ENCODE measurements at places on chromosomes 6 and 20.

GRCh38 chr6:151136141-151136755 is 103.5 kb upstream of the AKAP12 start:
- no peak for DNase-seq

DNA sequence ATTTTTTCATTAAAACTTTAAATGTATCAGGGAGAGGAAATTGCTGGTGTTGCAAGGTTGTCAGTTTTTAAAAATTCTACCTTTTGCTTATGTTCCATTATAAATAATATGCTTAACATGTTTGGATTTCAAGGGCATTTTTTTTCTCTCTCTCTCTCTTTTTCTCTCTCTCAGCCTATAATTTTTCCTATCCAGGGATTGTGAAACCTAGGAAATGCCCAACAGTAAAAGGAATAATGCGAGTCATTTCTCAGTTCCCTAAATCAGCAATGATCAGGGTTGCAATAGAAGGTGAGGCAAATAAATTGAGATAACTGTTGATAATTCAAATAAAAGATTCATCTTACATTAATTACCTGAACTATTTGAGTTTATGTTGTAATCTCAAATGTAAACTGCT is 53.2 kb upstream of the IFNGR1 start:
- no peak for DNase-seq

- DNase-seq, result no peak
These were observed 2.5 kb downstream of the RBM39 start for GRCh38 chr20:35739294-35740163.

GRCh38 chr20:49340161-49340966 is 62.5 kb upstream of the ZNFX1 start:
- DNase-seq, result no peak

DNA sequence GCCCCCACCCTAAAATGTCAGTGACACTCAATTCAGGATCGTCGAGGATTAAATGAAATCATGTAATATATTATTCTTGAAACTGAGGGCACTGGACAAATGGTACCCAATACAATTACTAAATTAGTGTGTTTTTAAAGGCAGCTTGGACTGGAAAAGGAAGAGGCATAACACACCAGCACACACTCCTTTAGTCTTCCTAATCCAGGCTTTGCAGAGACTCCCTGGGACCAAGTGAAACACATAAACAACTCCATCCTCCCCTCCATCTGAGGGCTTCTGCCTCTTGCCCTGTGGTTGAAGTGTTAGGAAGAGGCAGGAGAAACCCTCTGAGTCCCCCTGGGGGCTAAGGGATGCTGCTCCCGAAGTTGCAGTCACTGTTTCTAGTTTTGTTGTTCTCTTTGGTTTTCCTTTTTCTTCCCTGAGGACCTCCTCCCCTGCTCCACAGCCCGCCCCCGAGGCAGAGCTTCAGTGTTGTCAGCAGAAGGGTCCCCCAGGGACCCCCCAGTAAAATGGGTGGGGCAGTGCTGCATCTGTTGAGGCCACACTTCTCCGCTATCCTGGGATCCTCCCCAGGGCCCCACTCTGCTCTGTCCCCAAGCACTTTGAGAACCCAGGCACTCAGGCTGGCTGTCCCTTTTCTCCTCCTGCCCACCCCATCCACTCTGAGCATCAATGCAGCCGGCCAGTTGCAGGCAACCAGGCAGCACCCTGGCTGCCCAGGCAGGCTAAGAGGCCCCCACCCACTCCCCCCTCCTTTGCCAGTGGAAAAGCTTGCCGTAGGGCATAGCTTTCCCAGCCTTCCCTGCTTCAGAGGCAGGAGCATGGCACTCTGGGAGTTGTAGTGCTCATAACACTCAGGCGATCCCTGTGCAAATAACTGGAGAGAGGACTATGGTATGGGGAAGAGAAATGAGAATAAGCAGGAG is 5.9 kb downstream of the TMEM63B start:
- peak; percentile 57 for DNase-seq

DNA sequence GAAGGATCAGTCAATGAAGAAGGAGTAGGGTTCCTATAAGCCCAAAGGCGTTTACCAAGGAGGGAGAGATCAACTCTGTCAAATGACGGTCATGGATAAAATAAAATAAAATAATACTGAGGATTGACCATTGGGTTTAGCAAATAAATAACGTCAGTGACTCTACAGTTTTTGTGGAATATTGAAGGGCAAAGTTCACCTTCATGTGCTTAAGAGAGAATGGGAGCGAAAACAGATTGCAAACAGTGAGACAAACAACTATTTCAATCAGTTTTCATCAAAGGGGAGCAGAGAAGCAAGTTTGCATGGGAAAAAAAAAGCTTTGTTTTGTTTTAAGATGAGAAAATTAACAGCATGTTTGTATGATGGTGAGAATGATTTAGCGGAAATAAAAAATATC is 17.6 kb upstream of the NT5DC1 start:
- DNase-seq, result no peak

DNA sequence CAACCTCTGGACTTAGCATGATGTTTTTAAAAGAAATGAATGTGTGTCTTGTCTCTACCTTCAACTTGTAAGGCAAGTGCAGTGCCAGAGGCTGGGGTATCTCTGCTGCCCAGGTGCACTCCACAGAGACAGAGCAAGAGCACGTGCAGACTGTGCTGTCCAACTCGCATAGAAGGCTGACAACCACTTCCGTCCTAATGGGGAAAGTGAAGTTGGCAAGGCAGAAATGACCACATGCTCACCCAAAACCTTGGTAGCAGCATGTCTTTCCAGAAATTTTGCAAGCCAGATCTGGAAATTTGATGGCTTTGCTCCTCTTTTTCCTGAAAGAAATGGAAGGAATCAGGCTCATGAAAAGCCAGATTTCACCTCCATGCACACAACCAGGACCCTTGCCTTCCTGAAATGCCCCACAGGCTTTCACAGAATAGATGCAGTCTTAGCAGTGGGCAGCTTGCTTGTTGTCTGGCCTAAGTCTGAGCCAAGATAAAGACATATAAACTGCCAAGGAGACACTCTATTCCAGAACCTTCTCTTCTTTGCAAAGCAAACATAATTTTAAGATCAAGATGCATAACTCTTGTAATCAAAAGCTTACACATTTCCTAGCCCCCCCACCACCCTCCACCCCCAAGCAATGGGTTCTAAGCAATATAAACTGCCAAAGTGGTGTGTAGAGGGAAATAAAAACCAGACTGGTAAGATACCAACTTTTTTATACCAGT is 26.8 kb downstream of the SLC22A3 start:
- no peak for DNase-seq

DNA sequence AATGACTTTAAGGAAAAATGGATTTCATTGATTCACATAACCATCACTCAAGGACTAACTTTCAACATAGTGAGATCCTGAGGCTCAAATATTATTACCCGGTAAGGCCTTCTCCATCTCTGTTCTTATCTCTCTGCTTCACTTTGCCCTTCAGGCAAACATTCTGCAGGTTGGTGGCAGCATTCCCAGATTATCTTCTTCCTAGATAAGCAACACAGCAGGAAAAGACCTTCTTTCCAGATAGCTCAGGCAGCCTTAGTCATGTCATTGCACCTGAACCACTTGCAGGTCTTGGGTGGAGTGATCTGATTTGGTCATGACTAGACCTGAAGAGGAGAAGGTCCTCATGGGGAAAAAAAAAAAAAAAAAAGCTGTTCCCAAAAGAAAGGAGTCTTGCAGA is 5.3 kb upstream of the HIVEP2 start:
- DNase-seq, result no peak

GRCh38 chr6:89932245-89932802 is 38.1 kb downstream of the GJA10 start:
- DNase-seq, result no peak

DNA sequence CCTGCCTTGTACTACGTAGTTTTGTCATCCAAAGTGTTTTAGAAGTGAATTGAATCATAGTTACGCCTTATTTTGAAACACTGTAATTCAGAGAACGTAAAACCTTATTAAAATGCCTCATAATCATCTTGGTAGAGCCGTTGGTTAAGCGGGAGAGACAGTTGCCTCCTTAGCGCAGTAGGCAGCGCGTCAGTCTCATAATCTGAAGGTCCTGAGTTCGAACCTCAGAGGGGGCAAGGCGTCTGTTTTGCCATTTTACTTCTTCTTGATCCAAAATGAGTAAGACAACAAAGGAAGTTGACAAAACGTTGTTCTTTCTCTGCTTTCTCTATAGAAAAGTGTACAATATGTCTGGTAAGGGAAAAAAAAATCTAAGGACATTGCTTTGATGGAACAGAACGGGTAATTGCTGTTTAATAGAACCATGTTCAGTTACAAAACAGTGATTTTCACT is 20.7 kb upstream of the TRIM27 start:
- no peak for DNase-seq

GRCh38 chr20:10802236-10802635 is 128.4 kb upstream of the JAG1 start:
- DNase-seq, result no peak

- no peak for DNase-seq
These were observed 80.6 kb upstream of the PROKR2 start for GRCh38 chr20:5397393-5397792.

DNA sequence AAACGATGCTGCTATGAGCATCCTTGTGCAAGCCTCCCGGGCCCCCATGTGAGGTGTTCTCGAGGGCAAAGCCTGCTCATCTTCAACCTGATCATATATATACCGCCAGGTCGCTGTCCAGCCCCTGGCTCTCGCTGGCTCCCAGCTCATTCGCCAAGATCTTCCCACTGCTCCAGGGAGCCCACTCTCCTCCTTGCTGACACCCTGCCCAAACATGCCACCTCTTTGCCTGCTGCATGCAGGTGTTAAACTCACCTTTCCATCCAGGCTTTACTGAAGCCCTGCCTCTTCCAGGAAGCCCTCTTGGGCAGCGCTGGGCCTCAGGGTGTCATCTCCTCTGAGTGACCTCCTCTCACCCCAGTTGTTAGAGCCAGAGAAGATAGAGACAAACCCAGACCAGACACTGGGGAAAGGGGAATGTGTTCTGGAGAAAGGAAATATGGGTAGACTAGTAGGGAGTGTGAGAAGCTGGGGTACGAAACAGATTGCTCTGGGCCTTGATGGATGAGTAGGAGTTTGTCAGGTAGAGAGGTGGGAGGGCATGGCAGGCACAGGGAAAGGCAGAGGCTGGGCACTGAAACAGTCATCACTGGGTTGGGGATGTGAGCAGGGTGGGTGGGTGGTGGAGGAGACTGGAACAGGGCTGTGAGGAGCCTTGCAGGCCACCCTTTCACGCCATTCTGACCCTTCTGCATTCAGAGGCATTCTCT is 1.2 kb upstream of the DLGAP4 start:
- DNase-seq, result no peak

DNA sequence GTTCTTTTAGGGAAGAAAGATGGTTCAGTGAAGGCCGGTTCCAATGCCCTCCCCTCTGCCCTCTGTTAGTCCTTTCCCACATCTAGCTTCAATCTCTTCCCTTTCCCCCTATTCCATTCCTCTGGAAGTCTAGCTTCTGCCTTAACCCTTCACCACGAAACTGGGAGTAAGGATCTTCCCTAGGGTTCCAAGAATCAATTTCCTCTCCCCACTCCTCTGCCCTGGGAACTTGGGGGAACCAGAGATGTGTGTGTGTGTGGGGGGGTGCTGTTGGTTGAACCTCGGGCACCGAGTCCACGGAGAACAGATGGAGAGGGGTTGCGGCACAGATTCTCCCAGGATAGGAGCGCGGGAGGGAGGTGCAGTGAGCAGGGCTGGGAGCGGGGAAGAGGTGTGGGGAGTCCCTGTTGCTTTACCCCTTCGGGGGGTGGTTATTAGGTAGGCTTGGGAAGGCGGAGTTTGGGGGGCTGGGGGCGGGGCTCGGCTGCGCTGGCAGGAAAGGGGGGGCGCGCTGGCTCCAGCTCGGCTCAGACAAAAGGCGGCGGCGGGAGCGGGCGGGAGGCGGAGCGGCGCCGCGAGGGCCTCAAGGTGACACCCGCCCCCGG is at the start of gene TMEM151B:
Gene TMEM151B (plus strand): TSS at position 530 of the 605 bp plus-strand sequence. CDS start 293 bp downstream, outside the sequence.
- DNase-seq, result no peak

DNA sequence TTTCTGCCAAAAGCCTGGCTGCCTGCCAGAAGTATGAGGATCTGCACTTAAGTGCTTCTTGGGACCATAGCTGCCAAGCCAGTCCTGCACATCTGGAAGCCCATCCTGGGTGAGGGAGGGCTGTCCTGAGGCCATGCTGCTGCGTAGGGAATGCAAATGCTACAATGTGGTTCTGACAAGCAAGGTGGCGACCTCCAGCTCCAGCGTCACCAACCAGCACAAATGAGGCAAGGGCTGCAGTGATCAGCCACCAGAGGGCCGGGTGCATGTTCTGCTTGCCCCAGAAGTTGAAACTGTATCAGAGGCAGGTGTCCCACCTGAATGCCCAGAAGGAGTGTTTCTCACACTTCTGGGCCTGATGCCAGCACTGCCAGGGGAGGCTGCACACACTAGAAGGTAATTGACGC is 99.1 kb upstream of the KCNQ5 start:
- peak; percentile 29 for DNase-seq

DNA sequence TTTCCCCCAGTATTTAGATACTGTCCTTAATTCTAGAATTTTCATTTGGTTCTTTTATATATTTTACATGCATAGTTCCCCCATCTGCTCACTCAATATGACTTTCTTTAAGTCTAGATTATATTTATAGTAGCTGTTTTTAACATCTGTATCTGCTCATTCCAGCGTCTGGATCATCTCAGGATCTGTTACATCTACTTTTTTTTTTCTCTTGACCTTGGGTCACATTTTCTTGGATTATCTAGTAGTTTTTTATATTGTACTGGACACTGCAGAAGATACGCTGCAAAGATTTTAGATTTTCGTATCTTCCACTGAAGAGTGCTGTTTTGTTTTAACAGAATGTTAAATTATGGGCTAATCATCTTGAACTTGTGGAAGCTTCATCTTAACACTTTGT is 20.7 kb downstream of the RAB22A start:
- no peak for DNase-seq

- no peak for DNase-seq
These were observed 12.2 kb downstream of the SAYSD1 start for GRCh38 chr6:39102821-39103136.

- DNase-seq, result no peak
These were observed 43.2 kb downstream of the KHDC1L start for GRCh38 chr6:73182021-73182607.

DNA sequence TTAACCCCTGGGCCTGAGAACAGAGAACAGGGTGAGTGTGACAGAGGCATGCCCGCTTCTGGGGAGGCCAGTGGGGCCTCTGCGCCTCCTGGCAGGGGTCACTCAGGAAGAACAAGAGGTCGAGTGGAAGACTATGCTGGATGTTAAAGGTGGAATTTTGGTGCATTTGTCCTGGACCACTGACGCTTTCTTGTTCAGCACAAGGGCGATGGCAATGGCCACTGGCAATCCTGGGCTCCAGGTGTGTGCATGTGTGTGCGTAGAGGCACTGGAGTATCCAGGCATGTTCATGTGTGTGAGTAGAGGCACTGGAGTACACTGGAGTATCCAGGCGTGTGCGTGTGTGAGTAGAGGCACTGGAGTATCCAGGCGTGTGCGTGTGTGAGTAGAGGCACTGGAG is 23.5 kb upstream of the NPBWR2 start:
- no peak for DNase-seq
